Stimulated activated CD8-positive, alpha-beta memory T cell treated with anti-CD3 and anti-CD28 coated beads, Interleukin-15, amount 100 ng/mL, for 48 hours (primary cell): ENCODE measurements at places on chromosomes 1 and 21.
A peak's percentile ranks its signal among the peaks of the same experiment; 100 is the strongest.

GRCh38 chr1:30388386-30388785 is 335.0 kb downstream of the MATN1 start:
- no peak for DNase-seq

DNA sequence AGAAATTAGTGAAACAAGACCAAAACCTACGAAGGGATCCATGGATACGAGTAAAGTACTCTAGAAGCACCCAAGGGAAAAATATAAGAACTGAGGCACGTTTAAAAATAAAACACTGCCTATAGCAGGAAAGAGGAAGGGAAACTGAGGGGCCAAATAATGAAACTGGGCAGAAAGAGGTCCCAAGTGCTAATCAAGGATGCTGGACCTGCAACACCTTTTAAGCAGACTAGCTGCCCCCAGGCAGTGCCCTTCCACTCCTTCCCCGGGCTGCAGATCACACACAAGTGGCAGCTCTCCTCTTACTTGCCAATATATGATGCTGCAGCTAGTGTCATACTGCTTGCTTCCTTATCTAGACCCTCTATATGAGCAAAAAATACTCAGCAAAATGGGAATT is 7.6 kb upstream of the OTUD7B start:
- no peak for DNase-seq

- no peak for DNase-seq
These were observed 16.7 kb downstream of the LURAP1 start for GRCh38 chr1:46219551-46220520.

DNA sequence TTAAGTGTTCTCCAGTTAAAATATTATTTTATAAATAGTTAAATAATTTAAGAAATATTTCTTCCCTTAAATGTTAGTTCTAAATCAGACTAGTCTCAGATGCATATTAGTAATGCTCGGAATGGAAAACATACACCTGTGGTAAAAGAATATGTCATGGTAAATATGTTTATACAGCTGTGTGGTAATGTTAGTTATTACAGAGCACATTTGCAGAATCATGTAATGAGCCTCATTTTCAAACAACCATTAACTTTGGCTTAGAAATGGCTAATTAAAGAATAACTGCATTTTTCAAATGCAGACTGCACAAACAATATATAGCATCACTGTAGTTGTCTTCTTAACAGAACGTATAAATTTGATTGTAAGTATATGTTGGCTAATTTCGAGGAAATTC is 90.3 kb downstream of the DISP1 start:
- DNase-seq = no peak

GRCh38 chr21:34072145-34073031 is 990 bp upstream of the MRPS6 start:
- no peak for DNase-seq

DNA sequence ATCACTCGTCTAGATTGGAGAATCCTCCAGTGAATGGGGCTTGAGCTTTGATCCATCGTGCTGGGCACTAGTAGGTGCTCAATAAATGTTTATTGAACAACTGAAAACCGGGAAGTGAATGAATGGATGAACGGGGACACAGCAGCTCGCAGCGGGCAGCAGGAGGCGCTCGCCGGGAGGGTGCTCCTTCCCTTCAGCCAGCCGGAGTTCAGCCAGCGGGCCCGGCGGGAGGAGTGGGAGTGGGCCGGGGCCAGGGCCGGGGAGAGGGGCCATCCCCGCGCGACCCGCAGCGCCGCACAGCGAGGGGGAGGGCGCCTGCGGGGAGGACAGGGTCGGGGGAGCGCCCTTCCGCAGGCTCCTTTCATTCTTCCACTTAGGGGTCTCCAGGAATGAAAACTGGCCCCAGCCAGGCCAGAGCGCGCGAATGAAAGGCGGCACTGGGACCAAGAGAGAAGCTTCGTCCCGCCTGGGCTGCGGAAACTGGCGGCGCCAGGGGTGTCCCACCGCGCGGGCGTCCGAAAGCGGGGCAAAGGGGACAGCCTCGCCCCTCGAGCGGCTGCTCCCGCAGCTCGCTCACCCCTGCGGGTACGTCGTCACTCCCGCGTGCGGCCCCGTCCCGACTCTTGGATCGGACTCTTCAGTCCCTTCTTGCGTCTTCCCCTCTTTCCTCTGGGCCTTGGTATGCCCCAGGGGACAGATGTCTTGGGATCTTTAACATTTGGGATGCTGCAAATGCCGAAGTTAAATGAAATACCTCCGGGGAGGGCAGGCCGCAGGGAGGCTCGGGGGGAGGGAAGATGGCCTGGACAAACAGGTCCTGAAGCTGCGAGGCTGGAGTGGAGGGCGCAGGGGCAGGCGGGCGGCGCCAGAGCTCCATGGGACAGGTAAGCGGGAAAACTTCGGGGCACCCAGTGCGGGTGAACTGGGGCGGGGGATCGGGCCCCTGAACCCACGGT is 3.6 kb upstream of the INAVA start:
- no peak for DNase-seq

DNA sequence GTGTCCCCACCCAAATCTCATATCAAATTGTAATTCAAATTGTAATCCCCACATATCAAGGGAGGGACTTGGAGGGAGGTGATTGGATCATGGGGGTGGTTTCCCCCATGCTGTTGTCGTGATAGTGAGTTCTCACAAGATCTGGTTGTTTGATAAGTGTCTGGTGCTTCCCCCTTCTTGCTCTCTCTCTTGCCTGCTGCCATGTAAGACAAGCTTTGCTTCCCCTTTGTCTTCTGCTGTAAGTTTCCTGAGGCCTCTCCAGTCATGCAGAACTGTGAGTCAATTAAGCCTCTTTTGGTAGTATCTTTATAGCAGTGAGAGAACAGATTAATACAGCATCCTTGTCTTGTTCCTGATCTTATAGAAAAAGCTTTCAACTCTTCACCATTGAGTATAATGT is 6.5 kb upstream of the LRRC39 start:
- no peak for DNase-seq

DNA sequence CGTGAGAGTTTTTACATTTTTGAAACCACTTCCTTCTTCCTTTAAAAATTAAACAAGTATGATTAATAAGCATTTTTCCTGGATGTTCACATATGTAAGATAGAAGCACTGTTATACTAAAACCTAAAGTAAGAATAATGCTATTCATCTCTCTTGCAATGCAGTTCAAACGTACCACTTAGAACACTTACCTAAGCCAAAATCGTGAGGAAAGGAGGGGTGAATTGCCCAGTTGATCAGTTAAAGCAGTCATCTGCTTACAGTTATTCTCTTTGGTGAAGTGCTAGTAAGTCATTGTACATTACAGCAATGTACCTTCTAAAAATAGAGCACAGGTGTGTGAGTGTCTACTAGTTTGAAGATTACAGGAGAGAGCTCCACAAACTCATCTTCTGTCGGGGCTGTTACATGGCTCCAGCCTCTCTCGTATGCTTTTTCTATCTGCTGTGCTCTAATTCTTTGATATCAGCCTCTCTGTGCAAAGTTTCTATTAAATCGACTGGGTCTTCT is 3.4 kb downstream of the NCAM2 start:
- no peak for DNase-seq

DNA sequence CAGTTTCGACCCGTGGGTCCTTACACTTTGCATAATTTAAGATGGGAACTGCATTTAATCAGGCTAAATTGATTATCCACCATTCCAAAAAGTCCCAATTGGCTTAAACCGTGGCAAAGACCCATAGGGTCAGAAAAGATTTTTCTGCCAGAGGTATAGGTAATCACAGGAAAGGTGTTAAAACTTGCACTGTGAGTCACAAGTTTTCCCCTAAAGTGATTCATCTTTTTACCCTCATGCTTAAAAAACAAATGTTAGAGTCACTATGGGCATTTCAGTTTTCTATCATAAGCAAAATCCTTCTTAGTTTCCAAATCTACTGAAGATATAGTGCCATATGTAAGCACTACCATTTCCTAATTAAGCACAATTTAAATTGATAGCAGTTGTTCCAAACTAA is 1079.8 kb downstream of the ADGRL2 start:
- no peak for DNase-seq

DNA sequence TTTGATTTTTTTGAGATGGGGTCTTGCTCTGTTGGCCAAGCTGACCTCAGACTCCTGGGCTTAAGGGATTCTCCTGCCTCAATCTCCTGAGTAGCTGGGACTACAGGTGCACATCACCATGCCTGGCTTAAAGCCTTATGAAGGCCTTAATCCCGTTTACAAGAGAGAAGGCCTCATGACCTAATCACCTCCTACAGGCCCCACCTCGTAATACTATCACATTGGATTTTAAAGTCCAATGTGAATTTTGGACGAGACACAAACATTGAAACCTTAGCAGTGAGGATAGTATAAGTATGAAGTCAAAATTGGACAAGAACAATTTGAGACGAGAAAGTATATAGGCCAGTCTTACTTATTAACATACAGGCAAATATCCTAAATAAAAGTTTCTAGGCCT is 73.9 kb downstream of the MAST2 start:
- no peak for DNase-seq

DNA sequence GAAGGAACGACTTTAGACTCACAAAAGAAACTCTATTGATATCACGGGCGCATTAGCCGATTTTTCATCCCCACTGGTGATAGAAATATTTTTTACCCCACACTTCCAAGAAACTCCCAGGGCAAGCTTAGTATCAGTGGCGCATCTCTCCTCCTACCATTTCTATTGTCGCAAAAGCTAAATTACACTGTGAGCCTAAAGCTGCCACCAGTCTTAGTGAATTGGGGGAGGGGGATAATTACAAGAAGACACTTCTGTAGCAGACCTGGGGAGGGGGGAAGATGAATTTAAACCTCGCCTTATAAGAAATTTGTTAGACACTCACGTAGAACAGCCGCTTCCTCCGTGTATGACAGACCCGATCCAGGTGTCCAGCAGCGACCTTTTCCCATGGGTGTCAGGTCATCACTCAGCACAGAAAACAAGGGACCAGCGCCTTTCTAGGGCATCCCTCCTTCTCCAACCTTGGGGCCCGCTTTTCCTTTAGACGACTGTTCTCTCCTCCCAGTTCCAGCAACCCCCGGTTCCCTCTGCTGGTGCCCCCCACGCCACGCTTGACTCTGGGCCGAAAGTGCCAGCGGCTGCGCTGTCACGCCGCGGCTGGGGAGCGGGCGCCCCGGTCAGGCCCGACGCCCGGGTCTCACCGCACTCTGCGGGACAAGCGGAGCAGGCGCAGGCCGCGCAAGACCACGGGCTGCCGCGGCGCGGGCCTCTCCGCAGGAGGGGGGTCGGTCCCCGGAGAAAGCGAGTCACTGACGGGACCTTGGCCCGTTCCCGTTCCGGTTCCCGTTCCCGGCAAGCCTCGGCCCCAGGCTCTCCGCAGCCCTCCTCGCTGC is 821 bp downstream of the PHC2 start:
- DNase-seq = no peak

GRCh38 chr1:24052220-24052619 is 59.7 kb downstream of the MYOM3 start:
- no peak for DNase-seq

GRCh38 chr1:156804026-156804425 is 12.6 kb downstream of the SH2D2A start:
- no peak for DNase-seq

DNA sequence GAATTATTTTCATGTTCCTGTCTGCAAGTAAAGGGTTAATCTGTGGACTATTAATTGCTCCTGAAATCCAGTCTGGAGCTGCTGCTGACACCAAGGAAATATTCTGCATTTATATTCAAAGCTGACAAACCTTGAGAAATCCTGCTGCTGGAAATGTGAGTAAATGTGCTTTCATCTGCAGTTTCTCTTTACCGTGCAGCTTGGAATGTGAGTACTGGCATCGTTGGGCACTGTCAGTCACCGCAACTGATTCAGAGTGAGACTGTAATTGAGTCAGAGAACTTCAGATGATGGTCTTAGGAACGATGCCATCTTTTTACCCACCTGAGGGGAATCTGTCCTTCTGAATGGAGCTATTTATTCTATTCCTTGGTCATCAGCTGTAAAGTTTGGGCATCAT is 420.6 kb downstream of the SIPA1L2 start:
- no peak for DNase-seq

DNA sequence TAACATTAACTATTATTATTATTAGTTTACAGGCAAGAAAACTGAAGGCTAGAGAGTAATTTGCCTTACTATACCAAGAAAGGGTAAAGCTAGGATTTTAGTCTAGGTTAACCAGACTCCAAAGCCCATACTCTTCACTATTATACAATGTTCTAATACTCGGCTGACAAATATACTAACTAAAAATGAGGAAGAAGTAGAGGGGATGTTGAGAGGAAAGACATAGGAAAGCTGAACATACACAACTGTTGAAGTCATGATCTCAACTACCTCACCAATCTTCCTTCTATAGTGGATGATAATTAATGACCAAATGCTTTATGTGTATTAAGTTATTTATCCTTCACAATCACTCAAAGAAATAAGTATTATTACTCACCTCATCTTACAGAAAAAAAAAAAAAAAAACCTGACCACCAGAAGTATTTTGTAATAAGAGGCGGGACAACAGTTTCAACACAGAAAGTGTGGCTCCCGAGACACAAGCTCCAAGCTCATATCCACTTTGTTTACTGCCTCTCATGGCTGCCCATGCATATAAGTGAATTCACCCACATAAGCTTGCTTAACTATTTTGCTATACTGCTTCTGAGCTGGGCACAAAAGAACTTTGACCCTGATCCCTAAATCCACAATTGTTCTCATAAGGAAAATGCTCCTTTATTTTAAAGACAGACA is 78.0 kb downstream of the USP1 start:
- DNase-seq = no peak

GRCh38 chr1:230540421-230541155 is 101.7 kb upstream of the COG2 start:
- no peak for DNase-seq

- no peak for DNase-seq
These were observed 36.5 kb downstream of the PIK3CD start for GRCh38 chr1:9687874-9688582.

DNA sequence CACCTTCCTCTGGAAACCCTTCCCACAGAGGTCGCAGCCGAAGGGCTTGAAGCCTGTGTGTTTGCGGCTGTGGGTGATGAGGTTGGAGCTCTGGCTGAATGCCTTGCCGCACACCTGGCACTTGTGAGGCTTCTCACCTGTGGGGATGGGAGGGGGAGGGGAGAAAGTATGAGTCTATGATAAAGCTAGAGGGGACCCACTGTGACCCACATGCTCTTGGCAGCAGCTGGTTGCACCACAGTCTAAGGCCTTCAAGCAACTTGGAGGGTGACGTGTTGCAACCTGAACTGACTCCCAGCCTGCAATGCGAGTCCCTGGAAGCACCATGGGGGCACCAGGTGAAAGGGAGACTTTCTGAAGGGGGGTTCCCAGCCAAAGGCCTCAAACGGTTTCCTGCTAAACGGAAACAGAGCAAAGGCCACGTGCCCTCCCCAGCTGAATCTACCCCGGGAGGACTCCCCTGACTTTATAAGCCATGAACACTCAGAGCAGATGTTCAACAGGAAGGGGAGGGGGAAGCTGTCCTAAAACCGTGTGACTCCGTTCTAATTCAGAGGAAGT is 10.6 kb downstream of the GFI1 start:
- DNase-seq = peak; percentile 53

- DNase-seq = no peak
These were observed 7.9 kb upstream of the ZRANB2 start for GRCh38 chr1:71088645-71089287.

DNA sequence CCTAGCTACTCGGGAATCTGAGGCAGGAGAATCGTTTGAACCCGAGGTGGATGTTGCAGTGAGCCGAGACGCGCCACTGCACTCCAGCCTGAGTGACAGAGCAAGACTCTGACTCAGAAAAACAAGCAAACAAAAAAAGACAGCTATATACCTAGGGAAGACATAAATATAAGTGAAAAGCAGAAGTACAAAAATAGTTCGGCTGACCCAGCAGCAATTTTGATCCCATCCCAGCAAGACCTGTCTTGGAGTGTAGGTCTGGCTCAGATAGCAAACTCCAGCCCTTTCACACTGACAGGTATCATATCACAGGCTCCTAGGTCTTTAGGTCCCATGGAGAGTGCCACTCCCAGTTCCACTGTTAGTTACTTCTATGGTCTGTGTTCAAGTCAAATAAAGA is 14.6 kb downstream of the MTX1 start:
- no peak for DNase-seq
